Mammary microvascular endothelial cell (primary cell): ENCODE measurements at places on chromosomes 2 and 18. TPM values are rescaled to one million over a fixed set of nuclear protein-coding genes. Genes with fewer than 3 reads are reported as not detected.

The ALLC gene
- not detected in 2 replicates for total RNA-seq

The RGPD3 gene
- total RNA-seq, result 0.10 and 0.13 TPM in 2 replicates

The LIMS4 gene
- 4.9 and 6.3 TPM in 2 replicates for total RNA-seq

The STRN gene
- 12.6 and 14.3 TPM in 2 replicates for total RNA-seq

The C2orf78 gene
- not detected in 2 replicates for total RNA-seq

The SCLY gene
- 22.4 and 24.3 TPM in 2 replicates for total RNA-seq

The UGT1A4 gene
- total RNA-seq, result not detected in 2 replicates

The SKA1 gene
- 20.9 and 30.3 TPM in 2 replicates for total RNA-seq

The BABAM2 gene
- 22.3 and 29.8 TPM in 2 replicates for total RNA-seq

The REG1B gene
- not detected in 2 replicates for total RNA-seq

The GPR45 gene
- not detected in 2 replicates for total RNA-seq

The SOWAHC gene
- total RNA-seq, result 3.6 and 5.3 TPM in 2 replicates

The VIL1 gene
- not detected in 2 replicates for total RNA-seq

The SCG2 gene
- 0.05 and 1.3 TPM in 2 replicates for total RNA-seq

The LCT gene
- total RNA-seq, result not detected in 2 replicates

The ECEL1 gene
- not detected in 2 replicates for total RNA-seq

The INHA gene
- not detected in 2 replicates for total RNA-seq

The ERBB4 gene
- total RNA-seq, result under 0.01 and 0.07 TPM in 2 replicates

The PRKAG3 gene
- total RNA-seq, result not detected in 2 replicates

The GCG gene
- not detected in 2 replicates for total RNA-seq

The TBR1 gene
- total RNA-seq, result not detected in 2 replicates

The IL36RN gene
- total RNA-seq, result not detected in 2 replicates

The MOGAT1 gene
- not detected in 2 replicates for total RNA-seq

The UGT1A1 gene
- not detected in 2 replicates for total RNA-seq

The ILKAP gene
- 17.8 and 25.6 TPM in 2 replicates for total RNA-seq

The MLPH gene
- not detected in 2 replicates for total RNA-seq

The SPP2 gene
- total RNA-seq, result not detected in 2 replicates

The MOCOS gene
- total RNA-seq, result 3.6 and 5.3 TPM in 2 replicates

The SEPTIN10 gene
- 82.5 and 99.0 TPM in 2 replicates for total RNA-seq

The CFLAR gene
- 185 and 191 TPM in 2 replicates for total RNA-seq

The ZNF804A gene
- total RNA-seq, result not detected in 2 replicates

The GCKR gene
- 0.34 and 3.7 TPM in 2 replicates for total RNA-seq

The NCKAP5 gene
- total RNA-seq, result 0.13 and 0.49 TPM in 2 replicates

The AMER3 gene
- total RNA-seq, result not detected in 2 replicates

The SKOR2 gene
- not detected in 2 replicates for total RNA-seq

The BCL2 gene
- total RNA-seq, result 0.10 and 0.27 TPM in 2 replicates

The ANKAR gene
- total RNA-seq, result 1.7 and 3.1 TPM in 2 replicates

The NEU2 gene
- not detected in 2 replicates for total RNA-seq

The DES gene
- not detected in 2 replicates for total RNA-seq

The PRPF40A gene
- 81.2 and 90.7 TPM in 2 replicates for total RNA-seq

The ERMN gene
- not detected in 2 replicates for total RNA-seq

The TMEM182 gene
- 0.20 TPM in 1 of 2 replicates, not detected in the other for total RNA-seq

The EVX2 gene
- total RNA-seq, result not detected in 2 replicates

The EPC2 gene
- total RNA-seq, result 10.3 and 15.1 TPM in 2 replicates
